ENCODE measurements at places on chromosomes 11 and 22. TPM values are rescaled to one million over a fixed set of nuclear protein-coding genes. Genes with fewer than 3 reads are reported as not detected.

The STIP1 gene
- total RNA-seq: 484 TPM

The NOX4 gene
- not detected for total RNA-seq

DNA sequence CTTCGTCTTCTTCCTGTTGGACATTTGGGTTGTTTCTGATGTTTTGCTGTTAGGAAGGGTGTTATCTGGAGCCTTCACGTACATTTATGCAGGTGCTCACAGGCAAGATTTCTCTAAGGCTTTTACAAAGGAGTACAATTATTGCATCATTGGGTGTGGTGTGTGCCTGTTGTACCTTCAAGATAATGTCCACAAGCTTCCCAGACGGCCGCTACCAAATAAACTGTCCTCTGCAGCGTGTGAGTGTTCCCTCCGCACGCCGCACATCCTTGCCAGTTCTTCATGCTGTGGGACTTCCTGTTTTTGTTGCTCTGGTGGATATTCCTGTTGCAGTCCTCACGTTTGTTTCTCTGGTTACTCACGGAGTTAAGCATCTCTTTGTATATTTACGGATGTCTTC, 133.3 kb downstream of the TBC1D22A start:
- no peaks in the 10 kb centered on the region for H3K27me3 ChIP-seq
- H3K27ac ChIP-seq: no peak overlapping the region
- no peak for DNase-seq
- peaks cover 30% of the 10 kb centered on the region for H3K36me3 ChIP-seq
- H3K4me3 ChIP-seq: no peak overlapping the region

GRCh38 chr11:22703591-22703990, 37.2 kb downstream of the GAS2 start:
- no peaks in the 10 kb centered on the region for H3K36me3 ChIP-seq
- H3K27ac ChIP-seq: no peak overlapping the region
- no peaks in the 10 kb centered on the region for H3K27me3 ChIP-seq
- no peak overlapping the region for H3K4me3 ChIP-seq
- H3K4me1 ChIP-seq: peaks cover 14% of the 10 kb centered on the region

Measured in activated T-helper 2 cell treated with anti-CD3 and anti-CD28 coated beads, Interferon-gamma antibody, Interleukin-2, Interleukin-4, amounts not matched to agents 10 μg/mL and 5 μg/mL and 100 μg/mL, durations not matched to agents 14 hours and 24 hours and 36 hours (primary cell).